ENCODE measurements at places on chromosomes 11 and 22. TPM values are rescaled to one million over a fixed set of nuclear protein-coding genes. Genes with fewer than 3 reads are reported as not detected.

AIFM3 gene
- total RNA-seq: 0.07 TPM

KIAA1671 gene
- 7.3 TPM for total RNA-seq

RCOR2 gene
- 0.17 TPM for total RNA-seq

CD248 gene
- total RNA-seq: 0.26 TPM

SCGB1A1 gene
- not detected for total RNA-seq

PKP3 gene
- not detected for total RNA-seq

GRCh38 chr11:15918212-15918611, 438.1 kb downstream of the SOX6 start:
- no peak overlapping the region for H3K4me3 ChIP-seq
- no peaks in the 10 kb centered on the region for H3K4me1 ChIP-seq
- H3K27me3 ChIP-seq: peaks cover 9% of the 10 kb centered on the region
- no peaks in the 10 kb centered on the region for H3K36me3 ChIP-seq
- H3K27ac ChIP-seq: no peak overlapping the region

- no peak overlapping the region for H3K4me3 ChIP-seq
- no peak for DNase-seq
- no peaks in the 10 kb centered on the region for H3K4me1 ChIP-seq
- H3K27ac ChIP-seq: no peak overlapping the region
- H3K36me3 ChIP-seq: peaks cover 27% of the 10 kb centered on the region
- peaks cover 2% of the 10 kb centered on the region for H3K27me3 ChIP-seq
These were observed 5.1 kb upstream of the PHLDB1 start for GRCh38 chr11:118602331-118602730.

DNA sequence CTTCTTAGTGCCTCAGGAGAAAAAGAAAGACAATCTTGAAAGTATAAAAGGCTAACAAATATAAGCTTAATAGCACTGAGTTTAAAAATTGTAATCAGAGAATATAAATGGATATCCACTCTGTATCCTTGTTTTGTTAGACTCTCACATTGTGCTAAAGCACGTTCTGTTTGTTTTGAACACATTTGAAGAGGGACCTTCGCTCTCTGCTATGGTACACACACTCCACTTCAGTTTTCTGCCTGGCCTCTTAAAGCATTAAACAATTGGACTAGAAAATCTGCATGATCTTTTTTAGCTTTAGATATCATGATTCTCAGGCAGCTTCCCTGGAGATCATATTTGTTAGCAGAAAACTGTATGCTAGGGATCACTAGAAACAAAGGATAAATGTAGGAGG, 40.3 kb upstream of the PGR start:
- H3K27ac ChIP-seq: no peak overlapping the region
- H3K27me3 ChIP-seq: no peaks in the 10 kb centered on the region
- H3K4me3 ChIP-seq: no peak overlapping the region
- no peak for DNase-seq

GRCh38 chr22:27100789-27101188, 443.4 kb downstream of the MIAT start:
- H3K4me1 ChIP-seq: no peaks in the 10 kb centered on the region
- H3K4me3 ChIP-seq: no peak overlapping the region
- H3K27me3 ChIP-seq: peaks cover 36% of the 10 kb centered on the region
- H3K36me3 ChIP-seq: no peaks in the 10 kb centered on the region

- no peaks in the 10 kb centered on the region for H3K4me1 ChIP-seq
- no peak overlapping the region for H3K27ac ChIP-seq
- no peaks in the 10 kb centered on the region for H3K36me3 ChIP-seq
- DNase-seq: no peak
These were observed 19.7 kb upstream of the WT1 start for GRCh38 chr11:32454993-32455392.

DNA sequence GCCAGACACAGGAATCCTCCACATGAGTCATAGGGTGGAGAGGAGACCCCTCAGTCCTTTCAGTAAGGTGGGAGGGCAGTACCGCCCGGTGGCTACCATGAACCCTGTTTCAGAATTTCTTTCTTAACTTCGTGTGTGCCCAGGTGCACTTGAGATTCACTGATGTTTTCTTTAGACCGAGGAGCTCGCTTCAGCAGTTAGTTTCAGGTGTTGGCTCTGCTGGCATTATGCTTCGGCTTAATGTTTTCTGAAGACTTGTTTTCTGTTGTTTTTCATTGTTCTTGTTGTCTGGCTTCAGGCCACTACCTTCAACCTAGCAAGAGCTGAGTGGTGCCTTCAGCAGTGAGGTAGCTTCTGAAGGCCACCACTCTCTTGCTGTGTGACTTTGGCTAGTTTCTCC, 71.5 kb downstream of the BMAL1 start:
- no peaks in the 10 kb centered on the region for H3K27me3 ChIP-seq
- H3K4me3 ChIP-seq: no peak overlapping the region
- peaks cover under 1% of the 10 kb centered on the region for H3K36me3 ChIP-seq
- DNase-seq: no peak
- H3K27ac ChIP-seq: no peak overlapping the region
- peaks cover 19% of the 10 kb centered on the region for H3K4me1 ChIP-seq

DNA sequence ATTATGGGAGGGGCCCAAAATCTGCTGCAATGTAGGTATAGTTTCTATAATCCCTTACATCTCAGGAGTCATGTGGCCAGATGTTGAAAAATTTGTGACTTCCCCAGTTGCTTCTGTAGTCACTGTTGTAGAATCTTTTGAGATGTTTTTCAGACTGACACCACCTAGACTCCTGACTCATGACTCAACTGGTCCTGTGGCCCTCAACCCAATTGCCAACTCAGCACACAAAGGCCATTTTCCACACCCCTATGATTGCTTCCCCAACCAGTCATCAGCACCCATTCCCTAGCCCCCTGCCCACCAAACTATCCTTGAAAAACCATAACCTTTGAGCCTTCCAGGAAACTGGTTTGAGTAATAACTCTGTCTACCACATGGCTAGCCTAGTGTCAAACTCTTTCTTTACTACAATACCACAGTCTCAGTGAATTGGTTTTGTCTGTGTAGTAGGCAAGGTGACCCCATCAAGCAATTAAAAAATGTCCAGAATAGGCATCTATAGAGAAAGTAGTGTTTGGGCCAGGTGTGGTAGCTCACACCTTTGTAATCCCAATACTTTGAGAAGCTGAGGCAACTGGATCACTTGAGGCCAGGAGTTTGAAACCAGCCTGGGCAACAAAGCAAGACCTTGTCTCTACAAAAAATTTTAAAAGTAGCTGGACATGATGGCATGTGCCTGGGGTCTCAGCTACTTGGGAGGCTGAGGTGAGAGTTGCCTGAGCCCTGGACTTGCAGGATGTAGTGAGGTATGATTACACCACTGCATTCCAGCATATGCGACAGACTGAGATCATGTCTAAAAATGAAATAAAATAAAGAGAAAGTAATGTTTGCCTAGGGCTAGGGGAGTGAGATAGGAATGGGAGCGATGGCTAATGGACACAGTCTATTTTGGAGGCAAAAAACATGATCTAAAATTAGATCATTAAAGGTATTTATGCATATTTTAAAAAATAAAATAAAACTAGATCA, 24.1 kb upstream of the FEZ1 start:
- DNase-seq: peak; percentile 21
- H3K4me3 ChIP-seq: no peak overlapping the region
- no peaks in the 10 kb centered on the region for H3K36me3 ChIP-seq
- no peaks in the 10 kb centered on the region for H3K27me3 ChIP-seq
- peak overlapping the region; percentile 55 for H3K27ac ChIP-seq

GRCh38 chr11:111663820-111664219, 61.6 kb downstream of the SIK2 start:
- no peaks in the 10 kb centered on the region for H3K27me3 ChIP-seq
- H3K27ac ChIP-seq: no peak overlapping the region
- H3K4me1 ChIP-seq: peaks cover 4% of the 10 kb centered on the region
- H3K4me3 ChIP-seq: no peak overlapping the region
- peaks cover 6% of the 10 kb centered on the region for H3K36me3 ChIP-seq
- DNase-seq: no peak

DNA sequence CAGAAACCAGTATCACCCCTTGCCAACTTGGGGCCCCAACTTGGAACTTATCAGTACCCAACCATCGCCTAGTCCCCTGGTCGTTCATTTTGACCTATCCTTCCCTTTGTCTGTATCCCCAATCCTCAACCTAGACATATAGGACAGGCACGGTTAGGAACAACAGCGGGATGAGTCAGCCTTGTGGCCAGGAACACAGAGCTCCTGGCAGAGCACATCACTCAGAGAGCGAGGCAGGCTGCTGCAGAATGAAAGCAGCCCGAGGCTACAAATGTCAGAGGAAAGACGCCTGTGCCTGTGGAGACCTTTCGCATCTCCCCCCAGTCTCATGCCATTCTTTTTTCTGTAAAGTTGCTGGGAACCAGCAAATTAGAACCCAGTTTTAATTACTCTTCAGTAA, 14.6 kb downstream of the DKK3 start:
- H3K36me3 ChIP-seq: no peaks in the 10 kb centered on the region
- H3K27ac ChIP-seq: no peak overlapping the region
- H3K27me3 ChIP-seq: peaks cover 2% of the 10 kb centered on the region
- no peak overlapping the region for H3K4me3 ChIP-seq

GRCh38 chr11:65424205-65425104, 1.9 kb downstream of the NEAT1 start:
- peak overlapping the region; percentile 100 for H3K4me3 ChIP-seq
- DNase-seq: peak; percentile 61
- peak overlapping the region; percentile 99 for H3K27ac ChIP-seq

DNA sequence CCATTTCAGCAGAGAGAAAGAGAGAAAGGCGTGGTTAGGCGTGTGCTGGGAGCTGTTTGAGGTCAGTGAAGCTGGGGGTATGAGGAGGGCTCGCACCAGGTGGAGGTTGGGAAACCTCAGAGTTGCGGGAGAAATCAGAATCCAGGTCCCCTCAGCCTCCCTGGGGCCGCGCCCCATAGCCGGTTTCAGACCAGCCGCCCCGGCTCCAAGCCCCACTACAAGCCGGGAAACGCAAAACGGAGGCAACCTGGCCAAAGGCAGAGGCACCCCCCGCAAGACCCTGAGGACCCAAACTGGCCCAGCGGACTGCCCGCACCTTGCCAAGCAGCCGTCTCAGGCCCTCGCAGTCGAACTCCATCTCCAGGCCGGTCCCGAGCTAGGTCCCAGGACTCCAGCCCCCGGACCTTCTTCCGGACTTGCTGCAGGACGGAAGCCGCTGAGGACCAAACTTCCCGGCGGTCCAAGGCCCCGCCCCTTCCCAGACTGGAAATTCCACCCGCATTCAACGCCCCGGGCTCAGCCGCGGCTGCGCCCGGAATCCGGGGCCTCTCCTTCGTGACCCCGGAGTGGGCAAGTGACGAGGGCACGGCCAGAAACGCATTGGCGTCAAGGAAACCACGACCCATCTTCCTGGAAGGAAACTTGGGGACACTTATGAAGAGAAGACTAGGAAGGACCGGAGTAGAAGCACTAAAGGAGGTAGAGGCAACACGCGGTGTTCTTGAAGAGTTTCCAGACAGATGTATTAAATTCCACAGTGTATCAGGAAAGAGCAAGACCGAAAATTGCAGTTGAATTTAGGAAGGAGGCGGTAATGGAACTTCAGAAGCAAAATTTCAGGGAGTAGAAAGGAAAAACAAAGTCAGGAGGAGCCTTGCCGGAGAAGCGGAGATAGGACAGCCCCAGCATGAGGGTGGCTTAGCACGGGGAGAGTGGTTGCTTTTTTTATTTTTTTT, at the start of gene UEVLD:
Gene UEVLD (minus strand): TSS at position 438 of the 956 bp plus-strand sequence. CDS start 80 bp downstream, at position 358.
- no peak within 1 kb of the TSS for H3K4me3 ChIP-seq
- peaks cover 8% of the 10 kb centered on the region for H3K4me1 ChIP-seq
- no peak within 1 kb of the TSS for H3K27ac ChIP-seq
- H3K27me3 ChIP-seq: no peaks in the 10 kb centered on the region
- no peaks in the 10 kb centered on the region for H3K36me3 ChIP-seq
- DNase-seq: peak; percentile 63

- no peak overlapping the region for H3K27ac ChIP-seq
- peaks cover 6% of the 10 kb centered on the region for H3K27me3 ChIP-seq
- no peaks in the 10 kb centered on the region for H3K36me3 ChIP-seq
These were observed 209.6 kb downstream of the BUD13 start for GRCh38 chr11:116563028-116563711.

DNA sequence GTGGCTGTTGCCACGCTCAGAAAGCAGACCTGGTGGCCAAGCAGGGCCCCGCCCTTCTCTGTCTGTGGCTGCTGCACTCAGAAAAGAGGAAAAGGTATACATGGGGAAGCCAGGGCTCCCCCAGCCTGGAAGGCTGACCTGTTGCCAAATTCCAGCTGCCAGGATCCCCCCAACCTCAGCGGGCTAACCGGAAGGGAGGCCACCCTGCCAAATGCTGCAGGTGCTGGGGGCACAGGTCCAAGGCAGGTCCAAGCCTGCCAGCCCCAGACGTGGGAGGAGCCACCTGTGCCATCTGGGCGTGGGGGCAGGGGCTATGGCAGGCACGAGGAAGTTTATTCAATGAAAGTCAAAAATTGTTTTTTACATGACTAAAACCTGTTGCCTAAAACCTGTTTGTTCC, 2.6 kb downstream of the NPTXR start:
- H3K4me3 ChIP-seq: no peak overlapping the region
- no peaks in the 10 kb centered on the region for H3K36me3 ChIP-seq
- no peak overlapping the region for H3K27ac ChIP-seq

Data from activated naive CD4-positive, alpha-beta T cell treated with anti-CD3 and anti-CD28 coated beads for 36 hours (primary cell).